ENCODE measurements at places on chromosomes 7 and 10. TPM values are rescaled to one million over a fixed set of nuclear protein-coding genes. Genes with fewer than 3 reads are reported as not detected.
A peak's percentile ranks its signal among the peaks of the same experiment; 100 is the strongest.

GRCh38 chr10:9051328-9051974 is 997.0 kb downstream of the GATA3 start:
- no peak for DNase-seq

DNA sequence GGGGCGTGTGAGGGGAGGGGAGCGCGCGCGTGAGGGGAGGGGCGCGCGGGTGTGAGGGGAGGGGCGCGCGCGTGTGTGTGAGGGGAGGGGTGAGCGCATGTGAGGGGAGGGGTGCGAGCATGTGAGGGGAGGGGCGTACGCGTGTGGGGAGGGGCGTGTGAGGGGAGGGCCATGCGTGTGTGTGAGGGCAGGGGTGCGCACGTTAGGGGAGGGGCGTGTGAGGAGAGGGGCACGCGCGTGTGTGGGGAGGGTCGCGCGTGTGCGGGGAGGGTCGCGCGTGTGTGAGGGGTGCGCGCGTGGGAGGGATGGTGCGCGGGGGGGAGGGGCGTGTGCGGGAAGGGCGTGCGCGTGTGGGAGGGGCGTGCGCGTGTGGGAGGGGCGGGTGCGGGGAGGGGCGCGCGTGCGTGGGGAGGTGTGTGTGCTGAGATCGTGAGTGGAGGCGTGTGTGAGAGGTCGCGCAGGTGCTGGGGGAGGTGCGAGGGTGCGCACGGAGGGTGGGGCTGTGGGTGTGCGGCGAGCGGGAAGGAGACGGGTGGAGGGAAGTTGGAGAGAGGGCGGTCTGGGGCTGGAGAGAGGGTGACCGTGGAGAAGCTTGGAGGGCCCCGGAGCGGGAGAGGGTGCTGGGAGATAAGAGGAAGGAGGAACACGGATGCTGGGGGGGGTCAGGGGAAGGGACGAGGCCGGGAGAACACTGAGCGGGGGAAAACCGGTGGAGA is 19.7 kb downstream of the MXI1 start:
- peak; percentile 51 for DNase-seq

GRCh38 chr7:128099204-128099671 is 68.0 kb upstream of the LRRC4 start:
- DNase-seq, result no peak

- no peak for DNase-seq
Measured at GRCh38 chr10:93254180-93254853, 180.6 kb downstream of the CYP26A1 start.

Gene HOXA3
- 0.98 TPM for total RNA-seq

- no peak for DNase-seq
Measured at GRCh38 chr10:4687397-4687796, 138.6 kb upstream of the AKR1E2 start.

Measured in RPMI7951 (cell line).